ENCODE measurements at places on chromosomes 6 and 20.

DNA sequence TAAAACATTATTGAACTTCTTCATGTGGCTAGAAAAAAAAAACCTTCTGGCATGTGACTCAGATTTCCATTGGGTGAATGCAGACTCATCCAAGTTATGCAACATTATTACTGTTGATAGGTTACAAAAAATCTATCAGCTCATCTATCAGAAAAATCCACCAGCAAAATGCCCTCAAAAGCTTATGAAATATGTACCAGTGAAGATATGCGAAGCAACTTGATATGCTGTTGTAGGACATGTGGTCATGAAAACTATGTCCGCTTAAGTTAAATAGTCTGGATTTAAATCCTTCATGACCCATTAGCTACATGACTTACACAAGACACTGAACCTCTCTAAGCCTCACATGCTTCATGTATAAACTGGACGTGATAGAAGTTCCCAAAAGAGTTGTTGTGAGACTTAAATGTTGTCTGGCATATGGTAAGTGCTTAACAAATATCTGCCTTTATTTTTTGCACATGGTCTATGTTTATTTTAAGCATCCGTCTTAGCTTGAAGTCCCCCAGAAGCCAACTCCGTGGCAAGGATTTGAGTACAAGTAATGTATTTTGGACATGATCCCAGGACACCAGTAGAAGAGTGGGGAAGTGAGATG lies 12.5 kb upstream of the BFSP1 start:
- no peak for DNase-seq

- no peak for DNase-seq
Observed at GRCh38 chr20:60334911-60335310, 376.7 kb downstream of the CDH26 start.

DNA sequence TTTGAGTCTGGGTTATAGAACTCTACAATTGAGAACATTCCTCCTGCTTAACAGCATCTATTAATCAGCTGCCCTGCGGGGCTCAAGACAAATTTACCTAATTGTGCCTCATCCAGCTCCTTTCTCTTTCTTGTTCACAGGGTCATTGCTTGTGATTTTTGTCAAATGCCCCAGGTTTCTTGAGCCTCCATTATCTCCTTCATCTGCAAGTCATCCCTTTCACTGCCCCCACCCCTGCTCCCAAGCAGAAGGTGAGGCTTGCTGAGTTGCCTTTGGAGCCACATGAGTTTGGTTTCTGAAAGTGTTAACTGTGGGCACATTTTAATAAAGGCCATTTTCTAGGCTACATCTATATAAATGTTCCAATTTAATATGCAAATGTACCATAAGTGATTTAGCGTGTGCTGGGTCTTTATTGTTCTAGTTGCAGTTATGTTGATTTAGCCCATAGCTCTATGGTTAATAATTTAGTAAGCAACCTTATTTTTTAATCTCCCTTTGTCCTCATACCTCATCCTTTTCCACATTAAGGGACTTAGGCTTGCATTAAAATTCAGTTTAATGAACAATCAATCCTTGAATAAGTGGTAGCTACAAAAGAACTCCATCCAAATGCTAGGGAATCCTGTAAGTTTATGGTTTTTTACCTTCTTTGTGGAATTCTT lies 56.1 kb downstream of the VSTM2L start:
- DNase-seq = no peak

DNA sequence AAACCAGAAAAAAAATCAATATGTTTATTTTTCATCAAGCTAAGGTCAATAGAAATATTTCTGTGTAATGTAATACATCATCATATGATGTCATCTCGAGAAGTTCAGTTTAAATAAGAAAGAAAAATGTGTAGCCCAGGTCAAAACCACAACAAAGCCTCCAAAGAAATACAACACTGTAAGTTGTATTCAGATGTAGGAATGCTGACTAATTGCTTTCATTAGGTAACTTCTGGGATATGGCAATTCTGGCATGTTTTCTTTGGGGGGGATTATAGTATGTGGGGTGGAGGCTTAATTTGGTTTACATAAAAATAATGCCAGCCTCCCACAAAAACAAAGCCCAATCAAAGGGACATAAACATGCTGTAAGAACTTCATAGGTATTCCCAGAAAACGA lies 881.8 kb upstream of the CITED2 start:
- DNase-seq = no peak

- no peak for DNase-seq
Observed at GRCh38 chr6:158474961-158475343, 84.9 kb upstream of the TMEM181 start.

- DNase-seq = no peak
Observed at GRCh38 chr6:113050979-113051378, 703.8 kb downstream of the RFPL4B start.

DNA sequence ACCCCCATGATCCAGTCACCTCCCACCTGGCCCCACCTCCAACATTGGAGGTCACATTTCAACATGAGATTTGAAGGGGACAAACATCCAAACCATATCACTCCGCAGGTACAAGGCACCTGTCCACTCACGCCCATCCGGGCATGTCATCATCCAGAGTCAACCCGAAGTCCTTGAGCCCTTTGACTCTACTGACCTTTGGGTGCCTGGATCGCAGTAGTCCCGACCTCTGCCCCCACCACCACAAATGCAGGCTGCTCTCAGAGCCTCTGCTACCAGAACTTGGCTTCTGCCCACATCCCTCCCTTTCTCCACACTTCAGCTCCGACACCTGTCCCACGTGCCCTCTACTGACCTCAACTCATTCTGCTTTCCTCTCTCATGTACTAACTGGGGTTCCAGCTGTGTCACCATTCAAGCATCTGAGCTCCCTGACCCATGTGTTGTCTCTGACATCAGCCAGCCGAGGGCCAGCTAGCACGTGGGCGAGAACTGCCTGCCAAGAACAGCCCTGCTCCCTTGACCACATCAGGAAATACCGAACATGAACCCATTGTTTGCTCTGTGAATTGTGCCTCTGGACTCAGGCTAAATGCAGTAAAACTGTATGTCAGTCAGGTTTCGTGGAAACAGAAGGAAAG lies 498.3 kb upstream of the SULF2 start:
- DNase-seq = no peak

Data from chondrocyte (in vitro differentiated cells).